Activated T-helper 1 cell treated with anti-CD3 and anti-CD28 coated beads, Interleukin-2, amount 50 U/mL, for 16 hours (primary cell): ENCODE measurements at places on chromosomes 5 and 9.

- no peak for DNase-seq
Measured at GRCh38 chr5:122195802-122196394, 66.6 kb downstream of the ZNF474 start.

DNA sequence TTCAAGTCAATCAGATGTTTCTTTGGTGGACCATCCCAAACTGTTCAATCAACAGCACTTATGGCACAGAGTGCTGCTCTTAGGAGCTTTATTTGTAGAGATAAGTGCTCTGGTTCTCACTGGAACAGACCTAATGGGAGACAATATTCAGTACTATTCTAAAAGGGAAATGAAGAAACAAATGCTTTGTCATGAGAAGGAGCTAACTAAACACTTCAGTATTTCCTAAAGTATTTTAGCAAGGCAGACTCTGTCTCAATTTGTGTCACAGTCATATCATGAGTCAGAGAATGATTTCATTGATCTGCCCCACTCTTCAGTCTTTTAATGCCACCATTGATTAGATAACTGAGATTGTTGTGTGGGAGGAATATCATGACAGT lies 175.3 kb downstream of the SLF1 start:
- no peak for DNase-seq

- no peak for DNase-seq
Measured at GRCh38 chr9:116658265-116658664, 28.8 kb upstream of the TRIM32 start.

- no peak for DNase-seq
Measured at GRCh38 chr9:80885894-80886293, 803.5 kb downstream of the TLE1 start.

DNA sequence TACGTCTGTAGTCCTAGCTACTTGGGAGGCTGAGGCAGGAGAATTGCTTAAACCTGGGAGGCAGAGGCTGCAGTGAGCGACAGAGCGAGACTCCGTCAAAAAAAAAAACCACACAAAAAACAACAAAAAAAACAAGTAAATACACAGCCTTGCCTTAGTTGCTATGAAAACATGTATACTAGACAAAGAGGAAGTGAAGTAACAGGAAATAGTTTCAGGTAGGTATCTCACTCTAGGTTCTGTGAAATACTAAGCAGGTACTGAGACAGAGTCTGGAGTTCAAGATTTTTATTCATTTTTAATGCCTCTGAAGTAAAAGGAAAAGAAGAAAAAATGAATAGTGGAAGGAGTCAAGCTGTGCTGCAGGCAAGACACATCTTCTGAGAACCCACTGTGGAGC lies 687.9 kb upstream of the RGMB start:
- DNase-seq, result no peak

- no peak for DNase-seq
Measured at GRCh38 chr5:9188956-9189355, 356.9 kb downstream of the SEMA5A start.

DNA sequence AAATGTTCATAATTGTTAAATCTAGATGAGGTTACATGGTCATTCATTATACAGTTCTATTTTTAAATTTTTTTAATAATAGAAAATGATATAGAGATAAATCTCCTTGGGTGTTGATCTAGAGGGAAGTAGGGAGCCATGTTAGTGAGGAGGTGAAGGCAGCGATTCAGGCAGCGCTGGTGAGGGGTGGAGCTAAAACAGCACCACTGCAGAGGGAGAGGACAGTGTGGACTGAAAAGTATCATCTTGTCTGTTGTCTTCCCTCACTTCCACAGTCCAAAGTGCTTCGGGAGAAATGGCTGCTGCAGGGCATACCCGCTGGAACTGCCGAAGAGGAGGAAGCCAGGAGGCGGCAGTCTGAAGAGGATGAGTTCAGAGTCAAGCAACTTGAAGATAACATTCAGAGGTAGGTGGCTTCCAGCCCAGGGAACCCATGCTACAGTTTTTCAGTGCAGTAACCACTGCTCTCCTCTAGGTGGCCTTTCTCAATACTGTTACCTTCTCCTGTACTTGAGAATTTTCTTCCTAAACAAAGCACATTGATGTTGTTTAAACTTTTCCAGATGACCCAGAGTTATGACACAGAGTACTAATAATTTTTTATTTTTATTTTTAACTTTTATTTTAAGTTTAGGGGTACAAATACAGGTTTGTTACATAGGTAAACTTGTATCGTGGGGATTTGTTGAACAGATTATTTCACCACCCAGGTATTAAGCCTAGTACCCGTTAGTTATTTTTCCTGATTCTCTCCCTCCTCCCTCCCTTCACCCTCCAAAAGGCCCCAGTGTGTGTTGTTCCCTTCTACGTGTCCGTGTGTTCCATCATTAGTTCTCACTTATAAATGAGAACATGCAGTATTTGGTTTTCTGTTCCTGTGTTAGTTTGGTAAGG lies 100.5 kb downstream of the PALM2AKAP2 start:
- DNase-seq, result no peak

- DNase-seq, result no peak
Measured at GRCh38 chr5:154193283-154193682, 2.8 kb downstream of the GALNT10 start.

DNA sequence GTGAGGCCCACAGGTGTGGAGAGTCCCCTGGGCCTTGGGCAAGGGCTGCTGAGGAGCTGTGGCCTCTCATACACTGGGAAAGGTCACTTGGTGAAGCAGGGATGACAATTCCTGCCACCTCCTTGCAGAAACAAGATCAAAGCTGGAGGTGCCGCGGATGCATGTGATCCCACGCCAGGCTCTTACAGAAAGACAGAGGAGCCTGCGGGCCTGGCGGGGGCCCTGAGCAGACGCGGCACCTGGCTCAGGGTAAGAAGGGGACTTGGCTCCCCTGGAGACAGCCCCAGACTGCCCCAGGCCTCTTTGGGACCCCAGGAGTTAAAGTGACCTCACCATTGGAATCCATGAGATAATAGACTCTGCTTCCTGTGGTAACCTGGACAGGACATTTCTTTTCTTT lies 4.8 kb downstream of the GFPT2 start:
- DNase-seq, result no peak

GRCh38 chr5:55146543-55147151 lies 13.3 kb upstream of the GPX8 start:
- DNase-seq, result peak; percentile 59

DNA sequence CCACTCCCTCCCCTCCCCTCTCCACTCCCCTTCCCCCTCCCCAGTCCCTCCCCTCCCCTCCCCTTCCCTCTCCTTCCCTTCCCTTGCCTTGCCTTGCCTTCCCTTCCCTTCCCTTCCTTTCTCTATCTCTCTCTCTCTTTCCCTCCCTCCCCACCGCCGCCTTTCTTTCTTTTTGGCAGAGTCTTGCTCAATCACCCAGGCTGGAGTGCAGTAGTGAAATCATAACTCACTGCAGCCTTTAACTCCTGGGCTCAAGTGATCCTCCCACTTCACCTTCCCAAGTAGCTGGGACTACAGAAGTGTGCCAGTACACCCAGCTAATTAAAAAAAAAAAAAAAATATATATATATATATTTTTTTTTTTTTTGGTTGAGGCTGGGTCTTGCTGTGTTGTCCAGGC lies 45.5 kb downstream of the IL31RA start:
- no peak for DNase-seq

DNA sequence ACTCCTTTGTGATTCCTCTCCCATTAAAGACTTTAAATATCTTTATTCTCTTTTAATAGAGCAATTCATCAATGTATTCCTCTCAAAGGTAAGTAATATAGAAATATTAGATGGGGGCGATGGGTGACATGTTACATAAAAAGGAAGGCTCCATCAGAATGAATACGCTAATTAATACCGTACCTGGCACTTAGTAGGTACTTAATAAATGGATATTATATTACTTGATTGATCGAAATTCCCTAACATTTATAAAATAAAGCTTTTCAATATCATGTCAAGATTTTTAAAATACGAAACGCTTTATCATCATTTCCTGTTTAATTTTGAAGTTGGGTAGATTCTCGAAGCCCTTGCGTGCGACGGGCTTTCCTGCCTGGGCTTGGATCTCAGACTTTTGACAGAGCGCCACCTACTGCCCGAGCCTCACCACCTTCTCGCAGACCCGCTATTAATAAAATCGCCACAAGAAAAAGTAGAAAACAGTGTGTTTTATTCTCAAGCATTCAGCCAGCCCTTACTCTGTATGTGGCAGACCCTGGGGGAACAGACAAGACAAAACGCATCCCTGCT lies 99.4 kb downstream of the C5orf15 start:
- DNase-seq, result peak; percentile 41

GRCh38 chr9:8651070-8651845 lies 851.7 kb upstream of the DMAC1 start:
- DNase-seq, result no peak
